ENCODE measurements at places on chromosomes 4 and X.

DNA sequence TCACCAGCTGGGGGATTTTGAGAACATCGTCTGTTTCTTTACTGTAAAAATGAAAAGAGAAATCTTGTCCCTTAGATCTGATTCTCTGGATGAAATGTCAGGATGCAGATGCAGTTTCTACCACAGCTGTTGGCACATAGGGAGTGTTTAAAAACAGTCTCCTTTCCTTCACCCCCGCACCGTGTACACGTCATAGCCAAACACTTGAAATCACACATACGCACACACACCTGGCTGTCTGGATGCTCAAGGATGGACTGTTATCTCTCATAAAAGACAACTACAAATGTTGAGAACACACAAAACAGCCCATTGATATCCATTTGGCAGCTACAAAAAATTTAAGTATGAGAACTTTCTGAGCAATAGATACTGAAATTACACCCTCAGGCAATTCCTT, 275.8 kb upstream of the CLNK start:
- DNase-seq, result no peak

DNA sequence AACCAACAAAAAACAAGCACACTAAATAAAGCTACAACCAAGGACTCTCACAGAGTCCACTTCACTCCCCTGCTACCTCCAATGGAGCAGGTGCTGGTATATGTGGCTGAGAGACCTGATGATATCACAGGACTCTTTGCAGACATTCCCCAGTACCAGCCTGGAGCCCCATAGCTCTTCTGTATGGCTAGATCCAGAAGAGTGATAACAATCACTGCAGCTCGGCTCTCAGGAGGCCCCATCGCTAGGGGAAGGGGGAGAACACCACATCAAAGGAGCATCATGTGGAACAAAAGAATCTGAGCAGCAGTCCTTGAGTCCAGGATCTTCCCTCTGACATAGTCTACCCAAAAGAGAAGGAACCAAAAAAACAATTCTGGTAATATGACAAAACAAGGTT, 237.1 kb upstream of the TLL1 start:
- no peak for DNase-seq

GRCh38 chrX:129925305-129926092, 19.5 kb downstream of the UTP14A start:
- peak; percentile 83 for DNase-seq

DNA sequence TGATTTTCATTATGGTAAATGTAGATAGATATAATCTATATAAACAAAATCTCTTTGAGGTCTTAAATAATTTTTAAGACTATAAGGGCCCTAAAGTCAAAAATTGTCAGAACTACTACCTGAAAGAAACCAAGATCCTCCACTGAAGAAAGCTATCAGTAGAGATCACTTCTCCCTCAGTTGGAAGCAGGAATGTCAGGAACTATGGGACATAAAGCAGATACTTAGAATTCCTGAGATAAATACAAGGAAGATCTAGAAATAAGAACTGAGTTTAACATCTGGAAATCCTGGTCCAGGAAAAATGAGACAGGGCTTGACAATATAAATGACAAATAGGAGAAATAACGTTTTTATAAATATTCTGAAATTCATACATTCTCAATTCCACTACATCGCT, 97.2 kb downstream of the ADAMTS3 start:
- no peak for DNase-seq

GRCh38 chr4:116726523-116726922, 358.9 kb downstream of the TRAM1L1 start:
- no peak for DNase-seq

DNA sequence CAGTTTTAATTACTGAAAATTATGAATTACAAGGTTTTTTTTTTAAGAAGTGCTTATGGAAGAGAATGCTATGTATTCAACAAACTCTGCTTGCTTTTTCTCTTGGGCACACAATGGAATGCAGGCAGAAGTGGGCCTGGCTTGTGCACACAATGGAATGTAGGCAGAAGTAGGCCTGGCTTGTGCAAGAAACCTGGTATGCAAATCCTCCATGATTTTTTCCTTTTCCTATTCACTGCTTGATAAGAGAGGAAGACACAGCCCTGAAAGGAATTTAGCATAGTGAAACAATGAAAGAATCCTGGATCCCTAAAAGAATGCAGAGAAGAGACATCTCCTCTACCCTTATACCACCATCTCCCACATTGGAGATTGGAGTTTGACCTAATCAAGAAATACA, 138.4 kb downstream of the COL25A1 start:
- DNase-seq, result no peak
